H7 (cell line): ENCODE measurements at places on chromosomes 11 and 22. TPM values are rescaled to one million over a fixed set of nuclear protein-coding genes. Genes with fewer than 3 reads are reported as not detected.
A peak's percentile ranks its signal among the peaks of the same experiment; 100 is the strongest.

DNA sequence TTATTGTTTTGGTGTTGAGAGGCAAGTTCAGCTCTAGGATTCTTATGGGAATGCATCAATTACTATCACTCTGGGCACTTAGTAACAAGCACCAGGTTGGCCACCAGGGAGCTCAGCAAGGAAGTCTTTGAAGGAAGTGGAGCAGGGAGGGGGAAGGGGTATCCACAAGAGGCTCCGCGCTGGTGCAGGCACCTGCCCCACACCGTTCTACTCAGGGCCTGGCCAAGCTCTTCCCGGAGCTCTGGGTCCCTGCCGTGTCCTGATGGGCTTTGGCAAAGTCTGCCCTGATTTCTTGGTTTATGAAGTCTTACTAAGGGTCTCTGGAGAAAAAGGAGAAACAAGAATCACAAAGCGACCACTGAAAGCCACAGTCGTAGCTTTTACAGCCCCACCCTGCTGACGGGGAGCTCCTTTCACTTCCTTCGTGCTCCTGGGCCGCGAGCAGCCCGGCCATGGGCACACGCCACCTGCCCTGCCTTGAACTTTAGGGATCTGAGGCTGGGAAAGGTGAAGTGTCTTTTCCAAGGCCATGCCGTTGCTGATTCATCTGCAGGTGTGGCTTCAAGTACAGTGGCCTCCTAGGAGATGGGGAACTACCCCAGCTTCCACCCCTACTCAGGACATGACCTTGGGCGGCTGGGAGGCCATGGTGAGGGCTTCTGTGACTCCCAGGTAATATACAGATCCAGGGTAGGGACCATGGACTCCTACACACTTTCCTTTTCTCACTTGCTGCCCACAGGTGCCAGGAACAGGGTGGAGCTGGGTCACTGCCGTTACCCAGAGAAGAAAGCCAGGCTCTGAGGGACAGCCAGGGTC, 15.9 kb upstream of the LRRC32 start:
- peak; percentile 90 for DNase-seq

DNA sequence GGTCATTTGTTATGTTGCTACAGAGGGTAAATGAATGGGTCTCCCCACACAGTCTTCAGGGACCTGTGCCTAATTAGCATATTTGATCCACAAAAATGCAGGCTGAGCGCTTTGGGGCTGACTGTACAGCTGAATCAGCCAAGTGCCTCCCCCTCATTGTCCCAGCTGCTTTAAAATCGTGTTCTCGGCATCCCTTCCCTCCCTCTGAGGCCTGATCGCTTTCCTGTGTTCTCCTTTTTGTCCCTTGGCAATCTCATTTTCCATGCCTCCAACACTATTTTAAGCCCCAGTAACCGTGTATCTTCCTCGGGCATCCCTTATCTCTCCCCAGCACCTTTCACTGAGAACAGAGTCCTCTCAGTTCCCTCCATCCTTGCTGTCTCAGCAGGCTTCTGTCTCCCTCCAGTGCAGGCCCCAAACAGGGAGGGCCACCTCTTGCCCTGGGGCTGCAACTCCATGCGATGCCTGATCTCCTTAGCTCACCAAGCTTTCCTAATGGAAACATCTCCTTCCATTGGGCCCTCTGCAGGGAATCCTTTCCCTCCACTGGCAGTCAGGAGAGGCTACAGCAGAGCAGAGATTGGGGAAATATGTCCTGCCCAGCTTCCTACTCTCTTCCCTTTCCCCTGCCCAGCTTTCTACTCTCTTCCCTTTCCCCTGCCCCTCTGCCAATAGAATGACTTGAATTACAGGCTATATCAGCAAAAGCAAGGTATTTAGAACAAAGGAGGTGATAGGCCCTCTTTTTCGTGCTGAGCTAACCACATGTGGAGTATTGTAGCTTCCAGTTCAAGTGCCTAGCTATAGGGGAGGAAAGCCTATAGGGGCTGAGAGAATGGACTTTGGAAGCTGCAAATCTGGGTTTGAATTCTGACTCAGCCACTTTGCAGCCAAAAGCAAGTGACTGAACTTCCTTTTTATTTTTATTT, 13.8 kb downstream of the UQCR10 start:
- DNase-seq = peak; percentile 22

DNA sequence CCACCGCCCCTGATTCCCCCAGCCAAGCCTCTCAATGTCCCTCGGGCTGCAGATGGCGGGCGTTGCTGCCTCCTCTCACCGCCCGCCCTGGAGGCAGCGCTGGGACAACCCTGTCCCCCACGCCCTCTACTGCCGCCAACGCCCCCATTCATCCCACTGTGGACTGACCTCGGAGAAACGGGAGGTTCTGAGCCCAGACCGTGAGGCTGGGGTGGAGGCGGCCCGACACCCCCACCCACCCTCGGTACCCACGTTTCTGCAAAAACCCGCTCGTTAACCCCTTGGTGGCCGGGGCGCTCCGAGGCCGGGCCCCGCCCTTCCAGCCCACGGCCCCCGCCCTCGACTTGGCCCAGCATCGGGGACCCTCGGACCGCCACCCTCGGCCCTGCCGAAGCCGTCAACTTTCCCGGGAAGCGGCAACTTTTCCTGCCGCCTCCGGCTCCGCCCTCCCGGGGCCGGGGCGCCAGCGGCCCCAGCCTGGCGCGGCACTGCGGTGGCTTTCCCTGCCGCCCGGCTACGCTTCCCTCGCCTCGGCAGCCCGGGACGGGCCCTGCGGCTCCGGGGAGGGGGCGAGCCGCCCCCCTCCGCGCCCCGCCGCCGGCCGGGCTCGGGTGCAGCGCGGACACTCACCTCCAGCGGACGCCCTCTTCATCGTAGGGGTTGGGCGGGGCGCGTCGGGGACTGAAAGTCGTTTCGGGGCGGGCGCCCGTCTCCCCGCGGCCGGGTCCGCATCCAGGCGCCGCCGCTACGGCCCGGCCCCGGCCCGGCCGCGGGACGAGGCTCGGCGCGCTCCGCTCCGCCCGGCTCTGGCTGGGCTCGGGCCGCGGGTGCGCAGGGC, 458 bp downstream of the RTN4R start:
- peak; percentile 88 for DNase-seq

- no peak for DNase-seq
Measured at GRCh38 chr11:85831050-85831449, 20.1 kb upstream of the SYTL2 start.

- DNase-seq = no peak
Measured at GRCh38 chr11:73551677-73552076, 46.2 kb downstream of the FAM168A start.

- no peak for DNase-seq
Measured at GRCh38 chr11:78748918-78749690, 174.4 kb upstream of the NARS2 start.

GRCh38 chr11:91707652-91708482, 516.8 kb upstream of the FAT3 start:
- DNase-seq = no peak

- DNase-seq = no peak
Measured at GRCh38 chr11:10618490-10618889, 50.0 kb upstream of the LYVE1 start.

GRCh38 chr22:40000171-40000570, 5.4 kb downstream of the FAM83F start:
- no peak for DNase-seq

- peak; percentile 64 for DNase-seq
Measured at GRCh38 chr11:75279273-75279672, 38.7 kb downstream of the TPBGL start.

- DNase-seq = no peak
Measured at GRCh38 chr11:96254087-96254486, 88.9 kb downstream of the MAML2 start.

DNA sequence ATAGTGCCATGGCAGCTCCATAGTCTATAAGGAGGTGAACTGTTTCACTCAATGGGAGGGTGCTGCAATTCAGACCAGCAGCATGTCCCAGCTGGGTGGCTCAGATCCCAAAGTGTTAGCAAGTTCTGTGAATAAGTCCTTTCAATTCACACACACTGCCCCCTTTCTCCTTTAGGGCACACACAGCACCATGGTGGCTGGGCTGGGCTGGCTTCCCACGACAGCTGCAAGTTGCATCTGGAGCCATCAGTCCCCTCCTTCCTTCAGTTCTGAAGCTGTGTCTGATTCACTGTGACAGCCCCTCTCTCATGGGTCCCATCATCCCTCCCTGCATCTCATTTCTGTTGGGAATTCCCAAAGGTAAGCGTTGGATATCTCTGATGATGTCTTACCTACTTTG, 324.1 kb upstream of the NCAM1 start:
- DNase-seq = no peak

SLC16A8 gene
- total RNA-seq = not detected in 2 replicates

TSKU gene
- 53.3 and 68.8 TPM in 2 replicates for total RNA-seq

ALDH3B1 gene
- total RNA-seq = 0.35 and 0.37 TPM in 2 replicates
